Spinal cord (tissue), 10 donors: ENCODE measurements at places on chromosomes 11 and 22. TPM values are rescaled to one million over a fixed set of nuclear protein-coding genes. Genes with fewer than 3 reads are reported as not detected.

PLXNB2 gene
- total RNA-seq: 65.5 TPM

ZNF280B gene
- total RNA-seq: 5.0 TPM

AMOTL1 gene
- 46.4 TPM for total RNA-seq

TNNT3 gene
- 12.1 TPM for total RNA-seq

SCN4B gene
- total RNA-seq: 12.5 TPM

C22orf31 gene
- not detected for total RNA-seq

HBB gene
- 2,002 TPM for total RNA-seq

YPEL4 gene
- 3.3 TPM for total RNA-seq

CHRM1 gene
- 4.4 TPM for total RNA-seq

BACE1 gene
- total RNA-seq: 50.3 TPM

DUSP8 gene
- total RNA-seq: 5.6 TPM

DNA sequence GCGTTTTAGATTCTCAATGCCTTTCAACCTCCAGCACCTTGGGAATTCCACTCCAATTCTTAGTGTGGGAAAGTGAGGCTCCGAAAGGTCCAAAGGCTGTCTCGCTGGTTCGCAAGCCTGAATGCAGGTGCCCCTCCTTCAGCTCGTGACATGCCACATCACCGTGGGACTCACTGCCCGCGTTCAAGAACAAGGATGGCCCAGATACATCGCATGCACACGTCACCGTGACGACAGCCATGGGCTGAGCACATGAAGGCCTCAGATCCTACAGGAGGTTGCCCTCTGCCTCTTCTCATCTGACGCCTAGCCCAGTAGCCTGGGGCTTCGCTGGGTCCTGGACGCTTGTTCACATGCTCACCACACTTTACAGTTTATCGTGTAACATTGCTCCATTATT is 4.4 kb upstream of the LINC01488 start:
- H3K27me3 ChIP-seq: peaks cover 5% of the 10 kb centered on the region
- no peak overlapping the region for H3K4me3 ChIP-seq
- no peaks in the 10 kb centered on the region for H3K36me3 ChIP-seq
- peaks cover 46% of the 10 kb centered on the region for H3K4me1 ChIP-seq
- no peak overlapping the region for H3K27ac ChIP-seq

DNA sequence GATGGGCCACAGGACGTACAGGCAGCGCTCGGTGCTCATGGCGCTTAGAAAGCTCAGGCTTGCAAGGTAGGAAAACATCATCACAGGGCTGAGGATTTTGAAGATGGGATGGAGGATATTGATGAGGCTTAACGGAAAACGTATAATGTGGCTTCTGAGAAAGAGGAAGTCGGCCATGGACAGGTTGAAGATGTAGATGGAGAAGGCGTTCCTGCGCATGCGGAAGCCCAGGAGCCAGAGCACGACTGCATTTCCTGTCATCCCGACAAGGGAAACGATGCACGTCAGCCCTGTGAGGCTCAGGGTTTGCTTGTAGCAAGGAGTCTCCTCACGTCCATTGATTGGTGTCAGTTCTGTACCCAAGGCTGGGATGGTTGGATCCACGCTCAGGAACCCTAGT is 17.4 kb upstream of the MRGPRX1 start:
- no peak overlapping the region for H3K27ac ChIP-seq
- no peaks in the 10 kb centered on the region for H3K4me1 ChIP-seq
- DNase-seq: no peak
- no peak overlapping the region for H3K4me3 ChIP-seq
- H3K36me3 ChIP-seq: no peaks in the 10 kb centered on the region
- no peaks in the 10 kb centered on the region for H3K27me3 ChIP-seq

- H3K4me1 ChIP-seq: peaks cover 58% of the 10 kb centered on the region
- no peak for DNase-seq
- no peak overlapping the region for H3K27ac ChIP-seq
- peaks cover 44% of the 10 kb centered on the region for H3K36me3 ChIP-seq
- H3K27me3 ChIP-seq: no peaks in the 10 kb centered on the region
Observed at GRCh38 chr22:21624120-21624879, 5.5 kb downstream of the YDJC start.

DNA sequence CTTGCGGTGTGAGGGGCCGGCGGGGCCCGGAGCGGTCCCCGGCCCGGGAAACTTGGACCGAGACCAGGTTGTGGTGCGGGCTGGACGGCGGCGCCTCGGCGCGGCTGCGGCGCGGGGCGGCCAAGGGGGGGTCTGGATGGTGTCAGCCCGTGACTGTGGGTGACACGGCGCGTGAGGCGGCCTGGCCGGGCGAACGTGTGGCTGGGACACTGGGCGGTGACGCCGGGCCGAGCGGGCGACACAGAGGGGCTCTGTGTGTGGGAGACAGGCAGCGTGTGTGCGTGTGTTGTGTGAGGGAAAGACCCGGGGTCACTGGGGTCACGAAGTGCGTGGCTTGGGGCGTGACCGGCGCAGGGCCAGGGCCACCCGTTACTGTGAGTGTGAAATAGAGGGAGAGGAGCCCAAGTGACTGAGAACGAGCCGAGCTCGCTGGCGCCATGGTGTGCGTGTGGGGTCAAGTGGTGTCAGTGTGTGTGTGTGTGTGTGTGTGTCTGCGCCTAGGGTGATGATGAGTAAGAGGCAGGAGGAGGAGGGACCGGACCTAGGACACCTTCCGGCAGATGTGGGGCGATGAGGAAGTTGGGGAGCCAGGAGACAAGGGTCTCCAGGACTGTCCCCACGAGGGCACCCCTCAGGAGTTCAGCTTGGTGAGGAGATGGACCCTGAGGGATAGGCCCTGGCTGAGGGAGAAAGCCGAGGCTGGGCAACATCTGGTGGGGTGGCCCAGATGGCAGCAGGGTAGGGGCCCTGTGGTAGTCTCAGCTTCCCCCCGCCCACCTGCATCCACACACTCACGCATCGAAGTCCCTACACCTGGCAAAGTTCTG is 817 bp downstream of the RELT start:
- H3K27ac ChIP-seq: peak overlapping the region; percentile 57
- peak; percentile 50 for DNase-seq
- peaks cover 46% of the 10 kb centered on the region for H3K4me1 ChIP-seq
- peak overlapping the region; percentile 53 for H3K4me3 ChIP-seq
- H3K36me3 ChIP-seq: peaks cover 21% of the 10 kb centered on the region

DNA sequence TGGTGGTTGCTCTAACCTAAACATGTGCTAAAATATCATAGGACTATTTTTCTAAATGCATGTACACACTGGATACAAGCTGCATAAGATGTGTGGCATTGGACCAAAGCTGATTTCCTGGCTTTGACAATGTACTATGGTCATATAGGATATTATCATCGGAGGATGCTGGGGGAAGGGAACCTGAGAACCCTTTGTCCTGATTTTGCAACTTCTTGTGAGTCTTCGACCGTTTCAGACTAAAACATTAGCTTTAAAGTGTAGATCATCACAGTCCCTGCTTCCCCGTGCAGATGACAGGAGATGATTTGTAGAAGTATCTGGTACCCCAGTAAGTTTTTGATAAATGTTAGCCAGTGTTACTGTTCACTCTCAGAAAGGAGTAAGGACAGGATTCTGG is 554.7 kb downstream of the MIAT start:
- no peaks in the 10 kb centered on the region for H3K36me3 ChIP-seq
- peak overlapping the region; percentile 17 for H3K27ac ChIP-seq
- H3K4me3 ChIP-seq: no peak overlapping the region
- H3K27me3 ChIP-seq: peaks cover 7% of the 10 kb centered on the region
- DNase-seq: no peak
- H3K4me1 ChIP-seq: peaks cover 11% of the 10 kb centered on the region

DNA sequence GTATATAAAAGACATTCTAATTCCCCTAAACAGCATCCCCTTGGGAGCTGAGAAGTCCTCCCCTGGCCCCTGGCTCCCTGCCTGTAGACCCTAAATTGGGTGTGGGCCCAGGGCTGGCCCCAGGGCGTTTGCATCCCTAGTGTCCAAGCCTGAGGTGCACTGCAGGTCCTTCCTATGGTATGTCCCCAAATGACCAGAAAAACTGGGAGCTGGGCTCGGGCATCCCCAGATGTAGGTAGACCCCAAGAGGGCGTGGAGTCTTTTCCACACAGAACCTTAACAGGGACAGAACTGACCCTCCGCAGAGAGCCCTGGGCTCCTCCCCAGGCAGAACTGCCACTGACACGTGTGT is 782 bp upstream of the OSBPL5 start:
- no peak for DNase-seq
- H3K27me3 ChIP-seq: peaks cover 3% of the 10 kb centered on the region
- H3K4me1 ChIP-seq: peaks cover 66% of the 10 kb centered on the region
- peaks cover 3% of the 10 kb centered on the region for H3K36me3 ChIP-seq
- H3K27ac ChIP-seq: no peak overlapping the region

GRCh38 chr22:43151251-43152002 is at the start of gene TSPO:
Gene TSPO, plus strand, starts transcription at chr22:43151559. Its CDS starts 7,680 bp downstream, at chr22:43159239.
- no peaks in the 10 kb centered on the region for H3K27me3 ChIP-seq
- H3K36me3 ChIP-seq: peaks cover 9% of the 10 kb centered on the region
- peak; percentile 29 for DNase-seq

- no peak overlapping the region for H3K4me3 ChIP-seq
- H3K36me3 ChIP-seq: no peaks in the 10 kb centered on the region
- no peak for DNase-seq
Observed at GRCh38 chr11:8873741-8874405, 37.1 kb upstream of the AKIP1 start.

DNA sequence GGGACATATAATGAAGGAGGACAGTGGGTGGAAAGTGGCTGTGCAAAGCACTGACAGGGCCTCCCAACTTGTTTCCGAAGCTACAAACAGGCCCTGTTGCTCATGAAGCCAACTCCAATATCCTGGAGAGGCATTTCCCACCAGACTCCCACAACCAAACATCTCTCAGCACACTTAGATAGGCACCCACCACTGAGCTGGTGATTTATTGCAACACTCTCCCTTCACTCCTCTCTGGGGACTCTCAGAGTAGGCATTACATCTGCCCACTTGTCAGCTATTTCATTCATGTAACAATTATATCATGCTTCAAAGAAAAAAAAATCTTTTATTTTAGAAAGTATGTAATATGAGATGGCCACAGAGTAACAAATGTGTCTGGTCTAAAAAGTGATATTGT is 32.1 kb upstream of the PPP2R1B start:
- H3K36me3 ChIP-seq: peaks cover 7% of the 10 kb centered on the region
- no peak overlapping the region for H3K27ac ChIP-seq
- H3K4me3 ChIP-seq: no peak overlapping the region
- no peaks in the 10 kb centered on the region for H3K27me3 ChIP-seq
- no peak for DNase-seq
- H3K4me1 ChIP-seq: peaks cover 8% of the 10 kb centered on the region

- H3K36me3 ChIP-seq: peaks cover 38% of the 10 kb centered on the region
- no peak overlapping the region for H3K4me3 ChIP-seq
- peaks cover 37% of the 10 kb centered on the region for H3K4me1 ChIP-seq
- H3K27ac ChIP-seq: no peak overlapping the region
- DNase-seq: no peak
- H3K27me3 ChIP-seq: no peaks in the 10 kb centered on the region
Observed at GRCh38 chr11:11985954-11986949, 22.2 kb downstream of the DKK3 start.

DNA sequence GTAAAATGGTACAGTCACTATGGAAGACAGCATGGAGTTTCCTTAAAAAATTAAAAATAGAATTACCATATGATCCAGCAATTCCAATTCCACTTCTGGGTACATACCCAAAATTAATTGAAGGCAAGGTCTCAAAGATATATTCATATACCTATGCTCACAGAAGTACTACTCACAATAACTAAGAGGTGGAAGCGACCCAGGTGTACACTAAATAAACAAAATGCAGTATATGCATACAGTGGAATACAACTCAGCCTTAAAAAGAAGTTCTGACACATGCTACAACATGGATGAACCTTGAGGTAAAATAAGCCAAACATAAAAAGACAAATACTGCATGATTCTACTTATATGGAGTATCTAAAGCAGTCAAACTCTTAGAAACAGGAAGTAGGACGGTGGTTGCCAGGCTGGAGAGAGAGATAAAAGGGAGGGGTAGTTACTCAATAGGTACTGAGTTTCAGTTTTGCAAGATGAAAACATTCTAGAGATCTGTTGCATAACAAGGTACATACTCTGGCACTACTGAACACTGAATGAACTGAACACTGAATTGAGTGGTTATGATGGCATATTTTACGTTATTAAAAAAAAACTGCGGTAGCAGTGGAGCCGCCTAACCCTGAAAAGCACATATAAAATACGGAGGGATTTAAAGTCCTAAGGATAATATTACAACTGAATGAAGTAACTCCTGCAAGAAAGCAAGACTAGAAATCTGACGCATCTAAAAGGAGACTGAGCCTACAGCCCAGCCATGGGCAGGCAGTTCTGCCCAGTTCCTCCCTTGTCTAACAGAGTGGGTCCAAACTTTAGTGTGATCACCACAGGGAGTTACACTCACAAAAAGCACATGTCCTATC is 12.8 kb downstream of the DGCR2 start:
- no peak overlapping the region for H3K27ac ChIP-seq
- peaks cover 36% of the 10 kb centered on the region for H3K4me1 ChIP-seq
- H3K4me3 ChIP-seq: no peak overlapping the region
- H3K27me3 ChIP-seq: no peaks in the 10 kb centered on the region

DNA sequence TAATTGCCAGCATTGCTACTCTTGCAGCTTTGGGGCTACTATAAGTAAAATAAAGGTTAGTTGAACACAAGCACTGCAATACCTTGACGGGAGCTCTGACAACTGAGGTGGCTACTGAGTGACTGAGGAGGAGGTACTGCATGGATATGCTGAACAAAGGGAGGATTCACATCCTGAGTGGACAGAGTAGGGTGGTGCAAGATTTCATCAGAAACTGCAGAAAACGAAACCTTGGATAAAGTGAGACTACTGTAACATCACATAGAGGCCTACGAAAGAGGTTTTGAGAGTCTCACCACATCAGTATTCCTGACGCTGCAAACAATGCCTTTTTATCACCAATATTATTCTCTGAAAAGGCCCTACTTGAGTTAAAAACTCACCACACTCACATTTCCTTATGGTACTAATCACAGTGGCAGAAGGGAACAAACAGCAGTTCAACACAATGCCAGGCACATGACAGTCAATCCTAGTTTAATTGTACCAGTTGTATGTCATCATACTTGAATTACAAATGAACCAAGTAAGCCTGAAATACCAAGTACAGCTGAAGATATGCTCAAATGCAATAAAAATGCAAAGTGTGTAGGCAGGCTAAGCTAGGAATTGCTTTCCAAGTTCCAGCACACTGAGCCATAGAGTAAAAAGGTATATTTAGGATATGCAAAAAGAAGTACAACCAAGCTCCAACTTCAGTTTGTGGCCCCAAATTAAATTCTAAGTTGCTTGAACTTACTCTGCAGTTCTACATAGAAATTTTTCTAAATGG is 4.0 kb upstream of the GPR83 start:
- no peak overlapping the region for H3K27ac ChIP-seq
- peaks cover 17% of the 10 kb centered on the region for H3K27me3 ChIP-seq
- peaks cover 13% of the 10 kb centered on the region for H3K4me1 ChIP-seq
- H3K36me3 ChIP-seq: no peaks in the 10 kb centered on the region
